ENCODE measurements at places on chromosomes 7 and 10.

DNA sequence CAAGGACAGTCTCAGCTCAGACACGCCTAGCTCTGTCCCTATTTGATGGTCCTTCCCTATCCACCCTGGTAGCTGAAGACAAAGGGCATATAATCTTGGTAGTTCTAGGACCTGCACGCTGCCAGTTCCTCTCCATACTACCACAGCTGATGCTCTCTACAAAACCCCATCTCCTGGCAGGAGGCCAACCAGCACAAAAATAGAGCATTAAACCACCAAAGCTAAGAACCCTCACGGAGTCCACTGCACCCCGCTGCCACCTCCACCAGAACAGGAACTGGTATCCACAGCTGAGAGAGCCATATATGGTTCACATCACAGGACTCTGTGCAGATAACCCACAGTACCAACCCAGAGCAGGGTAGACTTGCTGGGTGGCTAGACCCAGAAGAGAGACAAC is 299.4 kb downstream of the LRRTM3 start:
- no peaks in the 10 kb centered on the region for H3K36me3 ChIP-seq
- no peak for DNase-seq
- no peaks in the 10 kb centered on the region for H3K4me1 ChIP-seq
- H3K27me3 ChIP-seq, result no peaks in the 10 kb centered on the region
- no peak overlapping the region for H3K4me3 ChIP-seq
- H3K27ac ChIP-seq, result no peak overlapping the region

DNA sequence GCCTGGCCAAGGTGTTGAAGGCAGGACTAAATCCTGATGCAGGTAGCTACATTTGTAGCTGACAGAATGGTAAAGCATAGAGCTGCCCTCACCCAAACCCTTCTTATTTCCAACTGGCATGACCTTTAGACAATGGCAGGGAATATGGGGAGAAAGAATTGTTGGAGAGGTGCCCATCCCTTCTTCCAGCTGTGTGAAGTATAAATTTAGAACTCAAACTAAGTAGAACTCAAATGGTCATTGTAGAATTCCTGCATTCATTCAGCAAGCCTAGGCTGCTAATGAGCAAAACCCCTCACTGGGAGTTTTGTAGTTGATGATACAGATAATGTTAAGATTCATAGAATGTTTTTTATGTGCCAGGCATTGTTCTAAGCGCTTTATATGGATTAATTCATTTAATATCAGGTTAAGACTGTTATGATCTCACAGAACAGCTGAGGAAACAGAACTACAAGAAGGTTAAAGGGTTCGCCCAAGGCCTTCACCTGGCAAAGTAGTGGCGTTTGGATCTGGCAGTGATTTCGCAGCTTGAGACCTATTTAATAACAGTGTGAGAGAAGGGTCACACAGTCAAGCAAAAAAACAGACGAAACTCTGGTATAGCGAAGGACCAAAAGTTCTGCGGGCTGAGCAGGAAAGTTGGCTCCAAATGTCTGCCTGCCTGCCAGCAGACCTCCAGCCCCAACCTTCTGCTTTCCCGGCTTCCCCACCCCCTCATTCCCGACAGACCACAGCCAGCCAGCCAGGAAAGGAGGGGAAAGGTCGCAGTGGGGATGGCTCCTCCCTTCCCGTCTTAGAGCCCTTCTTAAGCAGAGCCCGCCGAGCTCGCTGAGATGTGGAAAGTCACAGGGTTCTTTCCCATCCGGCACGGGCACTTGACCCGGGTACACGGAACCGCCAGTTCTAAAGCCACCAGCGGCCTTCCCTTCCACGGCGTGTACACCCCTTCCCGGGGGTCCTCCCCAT is 1.6 kb upstream of the HILPDA start:
- no peaks in the 10 kb centered on the region for H3K36me3 ChIP-seq
- peak overlapping the region; percentile 91 for H3K27ac ChIP-seq
- H3K27me3 ChIP-seq, result no peaks in the 10 kb centered on the region

GRCh38 chr7:111094419-111094818 is 3.5 kb downstream of the LRRN3 start:
- DNase-seq, result no peak
- H3K4me1 ChIP-seq, result peaks cover 21% of the 10 kb centered on the region
- H3K4me3 ChIP-seq, result no peak overlapping the region
- no peaks in the 10 kb centered on the region for H3K36me3 ChIP-seq
- no peaks in the 10 kb centered on the region for H3K27me3 ChIP-seq
- H3K27ac ChIP-seq, result no peak overlapping the region

GRCh38 chr10:20688797-20689544 is 208.1 kb downstream of the NEBL start:
- no peak for DNase-seq
- no peak overlapping the region for H3K4me3 ChIP-seq
- H3K4me1 ChIP-seq, result no peaks in the 10 kb centered on the region
- H3K27ac ChIP-seq, result no peak overlapping the region
- no peaks in the 10 kb centered on the region for H3K27me3 ChIP-seq

DNA sequence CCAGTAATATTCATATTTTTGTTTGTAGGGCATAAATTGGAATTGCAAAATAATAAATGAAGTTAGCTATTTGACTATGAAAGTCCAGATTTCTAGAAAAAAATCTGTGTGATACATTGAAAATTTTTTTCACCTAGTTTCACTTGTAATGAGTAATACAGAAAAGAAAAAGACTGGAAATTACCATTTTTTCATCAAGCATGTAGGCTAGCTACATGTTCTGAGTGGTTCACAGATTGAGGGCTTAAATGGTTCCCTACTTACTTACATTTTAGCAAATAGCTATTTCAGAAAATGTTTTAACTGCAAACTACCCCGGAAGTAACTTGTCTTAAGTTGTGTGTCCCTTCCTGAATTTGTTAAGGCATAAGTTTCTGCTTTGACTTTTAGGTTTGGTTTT is 396.0 kb downstream of the PHF14 start:
- no peak for DNase-seq
- no peaks in the 10 kb centered on the region for H3K36me3 ChIP-seq
- no peak overlapping the region for H3K27ac ChIP-seq
- H3K27me3 ChIP-seq, result no peaks in the 10 kb centered on the region

DNA sequence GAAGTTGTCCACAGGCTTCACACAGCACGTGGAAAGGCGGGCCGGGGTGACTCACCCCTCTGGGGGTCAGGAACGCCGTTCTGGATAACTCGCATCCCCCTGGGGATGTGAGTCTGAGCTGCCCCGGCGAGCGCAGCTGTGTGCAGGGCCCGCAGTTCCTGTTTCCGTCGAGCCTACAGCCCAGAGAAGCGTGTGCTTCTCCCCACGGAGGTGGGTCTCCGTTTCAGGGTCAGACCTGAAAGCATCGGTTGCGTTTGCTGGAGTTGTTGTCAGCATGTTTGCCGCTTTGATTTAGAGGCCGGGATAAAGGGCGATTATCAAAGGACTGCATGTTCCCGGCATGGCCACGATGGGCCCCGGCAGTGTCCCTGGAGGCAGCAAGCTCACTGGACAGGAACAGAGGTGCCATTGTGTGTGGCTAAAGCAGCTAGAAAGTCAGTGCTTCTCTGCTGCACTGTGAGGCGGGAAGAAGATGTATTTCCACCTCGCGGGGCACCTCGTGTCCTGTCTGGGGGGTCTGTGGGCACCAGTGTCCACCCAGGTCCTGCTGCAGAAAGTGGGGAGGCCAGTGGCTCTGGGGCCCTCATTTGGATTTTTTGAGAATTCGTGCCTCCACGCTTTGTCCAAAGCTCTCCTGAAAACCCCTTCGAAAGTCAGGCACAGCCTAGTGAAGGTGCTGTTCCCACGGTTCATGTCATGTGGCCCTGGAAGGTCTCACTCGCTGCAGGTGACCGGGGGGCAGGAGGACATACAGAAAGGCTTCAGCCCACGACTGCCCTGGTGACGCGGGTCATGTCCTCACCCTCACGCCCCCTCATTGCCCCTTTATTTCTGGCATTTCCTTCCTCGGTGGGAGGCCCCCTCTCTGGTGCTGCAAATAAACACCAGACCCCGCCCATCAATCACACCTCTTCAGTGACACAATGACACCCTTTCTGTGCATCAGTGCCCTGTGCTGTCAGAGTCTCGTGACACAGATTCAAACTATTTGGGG is 27.4 kb upstream of the GDI2 start:
- no peaks in the 10 kb centered on the region for H3K36me3 ChIP-seq
- H3K4me1 ChIP-seq, result no peaks in the 10 kb centered on the region
- no peaks in the 10 kb centered on the region for H3K27me3 ChIP-seq

DNA sequence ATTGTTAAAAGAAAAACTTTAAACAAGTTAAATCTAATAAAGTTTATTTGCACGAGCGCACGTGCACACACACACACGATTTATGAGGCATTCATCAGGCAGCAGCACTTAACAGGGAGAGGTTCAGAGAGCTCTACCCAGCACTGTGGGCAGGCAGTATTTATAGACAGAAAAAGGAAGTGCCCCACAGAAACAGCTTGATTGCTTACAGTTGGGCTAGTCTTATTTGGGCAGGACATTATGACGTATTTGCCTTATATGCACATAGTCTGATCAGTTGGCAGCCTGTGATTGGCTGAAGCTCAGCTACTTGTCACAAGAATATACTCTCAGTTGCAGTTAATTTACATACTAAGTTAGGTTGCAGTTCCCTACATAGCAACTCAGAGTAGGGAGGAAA is 1.2 kb upstream of the SDHAF3 start:
- H3K4me1 ChIP-seq, result peaks cover 21% of the 10 kb centered on the region
- no peak for DNase-seq
- no peaks in the 10 kb centered on the region for H3K36me3 ChIP-seq
- H3K27ac ChIP-seq, result peak overlapping the region; percentile 84
- H3K4me3 ChIP-seq, result no peak overlapping the region
- no peaks in the 10 kb centered on the region for H3K27me3 ChIP-seq

DNA sequence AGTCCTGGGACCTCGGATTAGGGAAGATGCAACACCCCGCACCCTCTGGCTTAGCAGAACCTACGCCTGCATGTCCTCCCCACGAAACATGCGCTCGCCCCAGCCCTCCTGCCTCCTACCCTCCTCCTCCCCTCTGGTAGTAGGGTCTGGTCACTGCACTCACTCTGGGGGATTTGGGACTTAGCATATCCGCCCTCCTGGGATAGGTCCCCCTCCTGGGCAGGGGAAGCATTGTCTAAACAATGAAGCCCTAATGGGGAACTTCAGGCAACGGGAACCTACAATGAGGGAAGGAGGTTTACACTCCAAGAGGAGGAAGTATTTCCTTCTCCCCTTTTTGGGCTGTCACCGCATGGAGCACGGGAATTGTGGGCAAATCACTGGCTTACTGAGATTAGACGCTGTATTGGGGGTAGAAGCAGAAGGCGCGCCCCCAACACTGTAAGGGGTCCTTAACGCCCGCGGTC is 892 bp downstream of the CRHR2 start:
- DNase-seq, result no peak
- H3K4me1 ChIP-seq, result peaks cover 16% of the 10 kb centered on the region
- no peaks in the 10 kb centered on the region for H3K36me3 ChIP-seq
- H3K27ac ChIP-seq, result no peak overlapping the region
- H3K4me3 ChIP-seq, result peak overlapping the region; percentile 49

DNA sequence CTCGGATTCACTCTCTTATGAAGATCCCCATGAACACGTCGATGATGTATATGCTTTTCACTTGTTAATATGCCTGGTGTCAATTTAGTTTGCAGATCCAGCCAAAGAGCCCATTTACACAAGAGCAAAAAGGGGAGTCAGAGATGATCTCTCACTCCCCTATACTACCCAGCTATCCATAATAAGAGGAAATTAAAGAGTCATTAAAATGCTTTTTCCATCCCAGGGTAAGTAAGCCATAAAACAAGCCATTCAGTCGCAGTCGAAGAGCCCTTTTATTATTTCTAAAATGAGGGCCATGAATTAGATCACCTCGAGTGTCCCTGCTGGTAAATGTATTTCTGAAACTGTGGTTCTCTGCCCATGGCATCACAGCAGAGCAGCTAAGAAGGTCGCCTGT is 41.2 kb downstream of the CHCHD3 start:
- no peaks in the 10 kb centered on the region for H3K36me3 ChIP-seq
- H3K4me3 ChIP-seq, result no peak overlapping the region
- H3K27ac ChIP-seq, result no peak overlapping the region
- H3K27me3 ChIP-seq, result no peaks in the 10 kb centered on the region

DNA sequence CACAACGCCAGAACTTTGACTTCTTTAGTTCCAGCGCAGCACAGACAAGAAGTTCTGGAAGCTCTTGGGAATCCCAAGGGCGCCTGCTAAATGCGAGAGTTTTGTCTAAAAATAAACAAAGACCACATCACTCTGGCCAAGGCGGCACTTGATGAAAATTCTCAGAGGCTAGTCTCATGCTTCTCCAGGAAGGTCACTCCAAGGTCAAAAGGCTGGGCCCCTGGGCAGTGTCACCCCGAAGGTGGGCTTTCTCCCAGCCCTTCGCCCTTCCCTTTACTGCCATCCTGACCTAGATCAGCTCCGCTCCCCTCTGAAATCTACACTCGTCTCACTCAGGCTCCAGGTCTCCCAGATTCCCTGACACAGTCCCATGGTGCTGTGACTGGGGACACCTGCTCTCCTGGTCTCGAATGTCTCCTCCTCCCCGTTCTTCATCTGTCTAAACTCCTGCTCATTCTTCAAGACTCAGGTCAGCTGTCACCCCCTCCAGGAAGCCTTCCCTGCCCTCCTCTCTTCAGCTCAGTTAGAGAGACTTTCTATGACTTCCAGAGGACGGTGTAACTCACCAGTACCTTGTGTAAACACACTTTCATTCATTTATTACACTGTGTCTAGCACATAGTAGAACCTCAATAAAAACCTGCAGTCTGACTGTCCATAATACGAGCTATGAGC is 10.5 kb downstream of the FAM53B start:
- H3K4me1 ChIP-seq, result peaks cover 84% of the 10 kb centered on the region
- no peaks in the 10 kb centered on the region for H3K27me3 ChIP-seq
- no peak for DNase-seq
- H3K27ac ChIP-seq, result peak overlapping the region; percentile 90
- H3K36me3 ChIP-seq, result no peaks in the 10 kb centered on the region
- H3K4me3 ChIP-seq, result no peak overlapping the region

DNA sequence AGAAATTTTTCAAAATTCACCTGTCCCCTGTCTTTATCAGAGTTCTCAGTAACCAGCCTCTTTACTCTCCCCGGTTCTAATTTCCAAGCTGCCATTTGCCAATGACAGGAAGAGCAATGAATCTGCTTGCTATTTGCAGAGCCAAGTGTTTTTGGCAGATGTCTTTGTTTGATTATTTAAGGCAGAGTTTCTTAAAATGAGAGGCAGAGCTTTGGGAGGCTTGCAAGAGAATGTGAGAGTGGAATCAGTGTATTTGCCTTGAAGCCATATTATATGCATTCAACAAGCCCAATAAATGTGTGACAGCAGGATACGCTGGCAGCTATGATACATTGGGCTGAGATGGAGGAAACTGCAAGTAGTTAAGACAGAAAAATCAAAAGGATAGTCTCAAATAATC is 196.5 kb downstream of the PHF14 start:
- DNase-seq, result no peak
- H3K4me3 ChIP-seq, result no peak overlapping the region
- H3K36me3 ChIP-seq, result no peaks in the 10 kb centered on the region
- no peaks in the 10 kb centered on the region for H3K4me1 ChIP-seq
- no peak overlapping the region for H3K27ac ChIP-seq
